Posterior vena cava (tissue), 2 donors: ENCODE measurements at places on chromosomes 1 and 21. TPM values are rescaled to one million over a fixed set of nuclear protein-coding genes. Genes with fewer than 3 reads are reported as not detected.
A peak's percentile ranks its signal among the peaks of the same experiment; 100 is the strongest.

GRCh38 chr1:119808972-119809550, 2.2 kb downstream of the REG4 start:
- DNase-seq: peak; percentile 87

- no peak for DNase-seq
Measured at GRCh38 chr1:236103646-236104218, 38.6 kb upstream of the GPR137B start.

- DNase-seq: no peak
Measured at GRCh38 chr21:25300632-25301031, 306.6 kb downstream of the MRPL39 start.

- no peak for DNase-seq
Measured at GRCh38 chr1:95029532-95029931, 43.2 kb downstream of the ALG14 start.

DNA sequence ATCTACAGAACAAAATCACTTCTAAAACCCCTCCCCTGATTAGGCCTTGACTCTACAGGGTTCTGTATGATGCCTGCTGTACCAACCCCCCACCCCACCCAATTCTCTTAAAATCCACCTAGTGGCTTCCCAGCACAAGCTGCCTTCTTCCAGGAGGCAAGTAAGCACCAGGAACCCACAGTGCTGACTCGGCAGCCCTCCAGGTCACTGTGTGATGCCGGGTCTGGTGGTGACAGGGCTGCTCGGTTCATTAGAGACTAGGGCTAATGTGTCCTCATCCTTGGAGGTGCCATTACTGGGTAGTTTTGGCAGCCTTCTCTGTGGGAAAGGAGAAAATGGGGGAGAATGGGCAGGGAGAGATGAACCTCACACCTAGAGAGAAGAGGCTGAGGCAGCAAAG, 363.5 kb downstream of the PTPRU start:
- no peak for DNase-seq

- DNase-seq: no peak
Measured at GRCh38 chr1:78142736-78143135, 97.0 kb downstream of the GIPC2 start.

OR2L8 gene
- not detected for total RNA-seq

DDX59 gene
- total RNA-seq: 27.6 TPM

GRCh38 chr1:233668725-233669294, 54.9 kb downstream of the KCNK1 start:
- no peak for DNase-seq

- DNase-seq: no peak
Measured at GRCh38 chr1:224080115-224080774, 33.7 kb upstream of the FBXO28 start.

DNA sequence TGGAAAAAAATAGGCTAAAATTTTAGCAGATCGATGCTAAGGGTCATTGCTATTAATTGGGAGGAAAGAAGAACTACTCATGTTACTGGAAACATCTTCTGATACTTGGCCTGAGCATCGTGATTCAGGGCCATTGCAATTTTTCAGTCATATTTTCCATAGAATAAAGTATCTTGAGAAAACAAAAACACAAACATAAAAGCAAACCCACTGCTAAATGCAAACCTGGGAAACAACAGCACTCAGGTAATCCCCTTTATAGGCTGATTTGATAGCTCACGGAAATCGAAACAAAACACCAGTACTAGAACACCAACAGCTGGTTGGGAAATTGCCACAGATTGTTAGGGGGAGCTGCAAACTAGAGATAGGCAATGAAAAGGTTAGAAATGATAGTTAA, 172.9 kb upstream of the ESRRG start:
- no peak for DNase-seq

GRCh38 chr1:65050735-65051134, 84.4 kb upstream of the JAK1 start:
- DNase-seq: no peak

DNA sequence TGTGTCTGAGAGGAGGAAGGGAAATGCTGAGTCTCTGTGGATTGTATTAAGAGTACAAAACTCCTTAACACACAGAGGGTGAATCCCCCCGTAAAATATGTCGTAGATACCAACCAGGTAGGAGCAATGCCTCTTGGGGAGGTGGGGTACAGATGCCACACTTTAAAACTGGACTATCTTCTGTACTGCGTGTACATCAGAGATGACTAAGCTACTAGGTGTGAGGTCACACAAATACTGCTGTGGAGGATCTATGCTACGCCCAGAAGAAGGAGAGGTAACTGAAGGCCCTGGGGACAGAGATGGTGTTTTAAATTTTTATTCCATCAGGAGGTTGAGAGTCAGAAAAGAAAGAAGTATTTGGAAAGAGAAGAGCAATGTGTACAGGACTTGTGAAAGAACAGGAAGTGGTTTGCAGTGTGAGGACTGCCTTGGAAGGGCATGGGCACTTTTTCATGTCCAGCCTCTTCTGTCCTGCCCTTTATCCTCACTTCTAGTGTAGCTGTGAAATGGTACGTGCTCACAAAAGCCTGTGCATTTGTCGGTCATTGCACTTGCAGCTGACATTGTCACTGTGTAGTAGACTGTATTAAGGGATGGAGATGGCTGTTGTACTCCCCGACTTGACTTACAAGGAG, 287.8 kb upstream of the CHRM3 start:
- DNase-seq: no peak

TRPM2 gene
- 7.7 TPM for total RNA-seq

OR10Z1 gene
- not detected for total RNA-seq

GRCh38 chr1:10529765-10530164, 55.0 kb downstream of the PEX14 start:
- no peak for DNase-seq

GRCh38 chr1:33396188-33397124, 34.4 kb downstream of the PHC2 start:
- no peak for DNase-seq

DNA sequence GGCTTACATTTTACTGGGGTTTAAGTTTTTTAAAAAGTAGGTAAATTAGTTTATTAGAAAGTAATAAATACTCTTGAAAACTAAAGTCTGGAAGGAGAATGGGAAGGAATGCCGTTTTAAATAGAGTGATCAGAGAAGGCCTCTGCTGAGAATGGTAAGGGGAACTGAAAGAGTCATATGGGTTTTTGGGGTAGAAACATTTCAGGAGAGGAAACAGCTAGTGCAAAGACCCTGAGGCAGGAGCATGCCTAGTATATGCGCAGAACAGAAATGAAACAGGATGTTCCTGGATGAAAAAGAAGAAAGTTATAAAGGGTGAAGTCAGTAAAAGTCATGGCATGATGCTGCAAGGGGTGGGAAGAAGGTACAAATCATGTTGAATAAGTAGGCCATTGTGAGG, 38.9 kb downstream of the ZC3H11B start:
- no peak for DNase-seq

DNA sequence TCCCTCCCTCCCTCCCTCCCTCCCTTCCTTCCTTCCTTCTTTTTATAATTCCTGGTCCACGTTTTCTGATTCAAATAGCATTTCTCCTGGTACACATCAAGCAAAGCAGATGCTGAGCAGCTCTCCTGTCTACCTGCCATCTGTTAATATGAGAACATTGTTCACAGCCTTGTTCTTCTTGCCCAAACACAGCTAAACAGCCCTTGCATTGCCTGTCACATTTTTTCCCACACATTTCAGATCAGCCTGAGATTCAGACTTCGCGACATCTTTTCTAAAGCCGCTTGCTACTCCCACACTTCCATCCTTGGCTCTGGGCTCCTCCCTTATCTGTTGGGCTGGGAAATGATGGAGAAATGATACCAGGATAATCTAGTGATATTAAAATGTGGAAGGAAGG, 200.5 kb downstream of the PCP4 start:
- DNase-seq: no peak

GRCh38 chr1:177301425-177302124, 130.8 kb downstream of the BRINP2 start:
- no peak for DNase-seq

GRCh38 chr1:67230539-67230938, 64.3 kb downstream of the IL23R start:
- DNase-seq: no peak

- no peak for DNase-seq
Measured at GRCh38 chr1:190320952-190321351, 156.7 kb downstream of the BRINP3 start.

DNA sequence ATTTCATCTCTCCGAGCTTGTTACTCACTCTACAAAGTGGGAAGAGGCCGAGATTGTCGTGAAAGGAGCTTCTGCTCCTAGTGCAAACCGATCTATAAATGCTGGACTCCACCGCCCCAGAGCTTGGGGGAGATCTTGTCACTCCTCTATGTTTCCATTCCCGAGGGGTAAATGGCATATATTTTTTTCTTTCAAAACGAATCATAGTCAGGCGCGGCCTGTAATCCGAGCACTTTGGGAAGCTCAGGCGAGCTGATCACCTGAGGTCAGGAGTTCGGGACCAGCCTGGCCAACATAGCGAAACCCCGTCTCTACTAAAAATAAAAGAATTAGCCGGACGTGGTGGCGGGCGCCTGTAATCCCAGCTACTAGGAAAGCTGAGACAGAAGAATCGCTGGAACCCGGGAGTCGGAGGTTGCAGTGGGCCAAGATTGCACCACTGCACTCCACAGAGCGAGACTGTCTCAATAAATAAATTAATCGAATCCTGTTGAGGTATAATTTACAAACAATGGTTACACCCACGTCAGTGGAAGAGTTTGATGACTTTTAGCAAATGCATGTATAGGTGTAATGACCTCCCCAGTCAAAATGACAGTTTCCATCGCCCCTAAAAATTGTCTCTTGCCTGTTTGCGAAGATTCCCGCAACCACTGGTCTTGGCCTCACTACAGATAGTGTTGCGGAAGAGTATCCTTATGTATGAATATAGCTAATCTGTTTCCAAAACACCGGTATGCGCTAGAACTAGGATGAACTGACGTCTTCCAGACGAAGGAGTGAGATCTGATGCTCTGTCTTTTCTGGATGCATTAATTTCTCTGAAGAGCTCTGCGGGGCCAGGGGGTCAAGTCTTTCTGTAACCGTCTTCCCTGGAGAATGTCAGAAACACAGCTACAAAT, 840 bp upstream of the HEATR1 start:
- DNase-seq: peak; percentile 41

- DNase-seq: no peak
Measured at GRCh38 chr21:31660591-31660990, 1.1 kb downstream of the SOD1 start.

DNA sequence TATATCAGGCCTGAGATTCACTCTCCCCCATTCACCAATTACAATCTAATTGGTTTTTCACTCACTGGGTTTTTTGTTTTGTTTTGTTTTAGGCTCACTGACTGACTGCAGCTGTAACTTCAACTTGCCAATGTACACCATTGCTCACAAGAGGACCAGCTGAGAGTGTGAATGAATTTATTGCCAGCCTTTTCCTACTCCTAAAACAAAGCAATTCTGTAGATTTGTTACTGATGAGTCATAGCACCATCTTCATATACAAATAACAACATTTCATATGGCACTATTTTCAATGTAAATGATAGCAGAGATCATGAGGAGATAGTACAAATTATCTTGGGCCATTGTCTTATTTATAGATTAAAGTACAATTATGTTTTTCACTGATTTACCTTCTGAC, 76.0 kb upstream of the DPYD start:
- no peak for DNase-seq

GRCh38 chr1:113137563-113137962, 64.6 kb downstream of the LRIG2 start:
- DNase-seq: no peak

DNA sequence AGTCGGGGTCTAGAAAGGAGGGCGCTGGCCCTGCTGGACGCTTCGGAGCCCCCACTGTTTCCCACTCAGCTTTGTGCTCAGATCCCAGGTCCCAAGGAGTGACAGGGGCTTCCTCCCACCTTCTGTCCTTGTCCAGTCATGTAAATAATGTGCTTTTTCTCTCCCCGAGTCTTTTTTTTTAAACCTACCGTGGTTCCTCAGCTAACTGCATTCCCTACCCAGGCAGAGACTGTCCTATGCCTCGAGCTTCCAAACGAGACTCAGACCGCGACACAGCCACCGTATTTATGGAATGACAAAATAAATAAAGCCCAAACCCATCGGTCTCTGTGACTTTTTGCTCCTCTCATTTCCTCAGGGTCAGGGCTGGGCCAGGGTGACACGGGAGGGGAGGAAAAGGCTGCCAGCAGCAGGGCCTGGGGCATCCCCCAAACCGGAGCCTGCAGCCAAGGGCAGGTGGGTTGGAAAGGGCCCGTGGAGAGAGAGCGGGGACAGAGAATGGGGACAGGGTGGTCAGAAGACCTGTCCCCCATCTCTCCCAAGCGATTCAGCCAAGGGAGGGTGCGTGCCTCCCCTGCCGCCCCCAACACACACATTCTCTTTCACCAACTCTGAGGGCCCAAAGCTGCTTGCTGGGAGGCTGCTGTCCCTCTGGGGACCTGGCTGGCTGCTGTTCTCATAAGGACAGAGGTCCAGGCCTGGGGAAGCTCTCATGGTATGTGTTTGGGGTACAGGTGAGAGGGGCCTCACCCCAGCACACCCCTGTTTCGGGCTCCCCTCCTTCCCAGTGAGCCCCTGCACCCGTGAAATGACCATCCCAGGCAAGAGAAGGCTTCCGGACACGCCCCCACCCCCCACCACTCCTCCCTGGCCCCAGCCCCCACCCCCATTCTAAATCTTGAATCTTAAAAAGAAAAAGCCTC, 55.4 kb downstream of the KCNAB2 start:
- DNase-seq: no peak

DNA sequence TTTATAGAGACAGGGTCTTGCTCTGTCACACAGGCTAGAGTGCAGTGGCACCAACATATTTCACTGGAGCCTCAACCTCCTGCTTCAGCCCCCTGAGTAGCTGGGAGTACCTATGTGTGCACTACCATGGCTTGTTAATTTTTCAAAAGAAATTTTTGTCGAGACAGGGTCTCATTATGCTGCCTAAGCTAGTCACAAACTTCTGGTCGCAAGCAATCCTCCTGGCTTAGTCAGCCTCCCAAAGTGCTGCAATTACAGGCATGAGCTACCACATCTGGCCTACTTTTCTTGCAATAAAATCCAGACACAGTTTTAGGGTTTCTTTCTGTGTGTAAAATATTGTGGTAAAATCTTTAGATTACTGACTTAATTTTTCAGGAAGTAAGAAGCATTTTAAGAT, 27.9 kb upstream of the NTPCR start:
- DNase-seq: no peak

MEX3A gene
- total RNA-seq: 0.76 TPM

DNA sequence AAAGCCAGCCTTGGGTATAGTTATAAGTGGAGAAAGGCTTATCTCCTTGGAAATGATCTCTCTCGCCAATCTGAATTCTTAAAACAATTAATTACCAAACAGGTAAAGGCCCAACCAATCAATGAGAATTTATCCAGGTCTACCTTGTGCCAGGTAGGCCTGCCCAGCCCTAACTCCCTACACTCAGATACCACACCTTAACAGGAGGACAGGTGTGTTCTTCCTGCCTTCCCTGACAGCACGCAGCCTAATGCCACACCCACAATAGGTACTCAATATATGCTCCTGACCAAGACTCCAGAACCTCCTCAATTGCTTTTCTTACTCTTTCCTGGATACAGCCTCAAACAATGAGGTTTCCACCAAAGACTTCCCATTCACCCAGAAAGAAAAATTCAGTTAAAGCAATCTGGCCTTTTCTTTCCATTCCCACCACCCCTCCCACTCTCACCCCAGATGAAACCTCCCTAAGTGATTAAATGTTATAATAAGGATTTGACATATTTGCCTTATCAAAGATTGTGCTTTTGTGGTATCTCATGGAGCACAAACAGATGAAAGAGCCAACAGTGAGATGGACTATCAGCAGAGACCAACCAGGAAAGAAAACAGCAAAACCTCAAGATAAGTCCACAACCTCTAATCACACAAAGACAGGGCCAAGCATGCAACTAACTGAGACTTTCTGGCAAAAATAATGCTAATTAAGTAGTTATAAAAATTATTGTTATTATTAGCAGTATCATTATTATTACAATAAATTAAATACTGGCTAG, 25.6 kb downstream of the TRABD2B start:
- no peak for DNase-seq
